Right forelimb (tissue), 1 donor: ENCODE measurements at places on chromosomes 1 and 21.
A peak's percentile ranks its signal among the peaks of the same experiment; 100 is the strongest.

DNA sequence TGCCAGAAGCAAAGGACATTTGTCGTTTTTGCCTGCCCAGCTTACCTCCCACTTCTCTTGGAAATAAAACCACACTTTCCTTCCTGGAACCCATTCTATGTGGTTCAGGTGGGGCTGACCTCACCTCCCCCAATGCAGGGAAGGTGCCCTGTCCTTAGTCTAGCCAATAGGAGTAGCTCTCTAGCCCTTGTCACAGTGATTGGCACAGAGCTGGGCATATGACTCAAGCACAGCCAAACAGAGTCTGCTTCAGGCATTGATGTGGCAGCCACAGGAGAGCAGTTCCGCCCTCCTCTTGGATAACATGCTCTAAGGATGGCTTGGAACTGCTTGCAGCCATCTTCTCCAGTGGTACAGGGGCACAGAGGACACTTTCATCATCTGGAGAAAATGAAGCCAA is 134.0 kb downstream of the LRIG2 start:
- no peak for DNase-seq

- DNase-seq, result peak; percentile 65
Observed at GRCh38 chr1:203463469-203464062, 12.0 kb upstream of the PRELP start.

DNA sequence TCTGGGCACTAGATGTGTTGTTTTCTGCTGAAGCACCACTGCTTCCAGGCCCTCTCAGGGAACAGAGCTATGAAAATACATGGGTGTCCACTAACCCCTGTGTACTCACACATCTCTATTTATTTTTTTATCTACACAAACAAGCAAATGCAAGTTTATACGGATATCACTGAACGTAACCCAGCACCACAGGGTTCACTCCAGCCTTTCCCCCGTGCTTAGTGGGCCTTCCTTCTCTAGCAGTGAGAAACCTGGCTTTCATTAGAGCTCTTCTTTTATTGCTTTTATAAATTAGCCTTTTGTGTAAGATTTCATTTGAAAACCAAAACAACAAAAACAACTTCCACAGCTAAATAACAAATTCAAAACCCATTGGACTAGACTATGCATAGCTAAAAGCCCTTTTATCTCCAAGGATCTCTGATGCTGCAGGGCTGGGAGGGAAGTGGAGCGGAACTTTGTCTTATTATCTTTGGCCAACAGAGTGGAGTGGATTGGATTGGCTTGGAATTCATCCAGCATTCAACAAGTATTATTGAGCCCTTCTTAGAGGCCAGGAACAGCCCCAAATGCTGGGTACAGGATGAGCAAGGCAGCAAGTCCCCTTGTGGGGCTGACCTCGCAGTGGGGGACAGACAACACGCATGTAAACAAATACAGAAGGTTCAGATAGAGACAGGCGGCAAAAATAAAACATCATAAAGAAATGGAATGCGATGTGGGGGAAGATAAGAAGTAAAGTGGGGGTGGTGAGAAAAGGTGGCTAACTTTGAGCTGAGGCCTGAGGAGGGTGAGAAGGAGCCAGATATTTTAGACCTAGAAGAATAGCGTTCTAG is 371.8 kb upstream of the POU3F1 start:
- no peak for DNase-seq

DNA sequence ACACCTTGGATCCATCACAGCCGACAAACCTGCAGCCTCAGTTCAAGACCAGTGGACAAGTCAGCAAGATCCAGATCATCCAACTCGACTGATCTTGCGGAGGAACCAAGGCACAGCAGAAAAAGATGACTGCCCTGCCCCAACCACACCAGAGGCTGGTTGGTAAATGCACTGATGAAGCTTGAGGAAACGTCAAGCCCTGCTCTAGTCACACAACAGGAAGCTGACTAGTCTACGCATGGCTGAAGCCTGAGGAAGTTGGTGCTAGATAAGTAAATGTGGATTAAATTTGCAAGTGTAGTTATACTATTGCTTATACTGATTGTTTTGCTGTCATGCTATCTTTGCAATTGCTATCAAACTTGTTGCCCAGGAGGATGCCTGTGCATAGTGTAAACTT is 89.0 kb downstream of the LIPI start:
- no peak for DNase-seq

GRCh38 chr1:41243079-41243385 is 926 bp upstream of the SCMH1 start:
- no peak for DNase-seq

GRCh38 chr1:42168763-42169162 is 4.2 kb upstream of the GUCA2A start:
- DNase-seq, result no peak

DNA sequence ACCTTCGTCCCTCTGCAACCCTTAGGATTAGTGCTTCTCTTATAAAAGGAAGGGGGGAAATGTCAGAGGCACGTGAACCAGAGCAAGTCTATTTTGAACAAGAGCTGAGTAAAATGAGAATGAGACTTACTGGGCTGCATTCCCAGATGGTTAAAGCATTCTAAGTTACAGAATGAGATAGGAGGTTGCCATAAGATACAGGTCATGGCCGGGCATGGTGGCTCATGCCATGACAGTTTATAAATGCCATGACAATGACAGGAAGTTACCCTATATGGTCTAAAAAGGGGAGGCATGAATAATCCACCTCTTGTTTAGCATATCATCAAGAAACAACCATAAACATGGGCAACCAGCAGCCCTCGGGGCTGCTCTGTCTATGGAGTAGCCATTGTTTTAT is 2.5 kb upstream of the AQP10 start:
- no peak for DNase-seq

DNA sequence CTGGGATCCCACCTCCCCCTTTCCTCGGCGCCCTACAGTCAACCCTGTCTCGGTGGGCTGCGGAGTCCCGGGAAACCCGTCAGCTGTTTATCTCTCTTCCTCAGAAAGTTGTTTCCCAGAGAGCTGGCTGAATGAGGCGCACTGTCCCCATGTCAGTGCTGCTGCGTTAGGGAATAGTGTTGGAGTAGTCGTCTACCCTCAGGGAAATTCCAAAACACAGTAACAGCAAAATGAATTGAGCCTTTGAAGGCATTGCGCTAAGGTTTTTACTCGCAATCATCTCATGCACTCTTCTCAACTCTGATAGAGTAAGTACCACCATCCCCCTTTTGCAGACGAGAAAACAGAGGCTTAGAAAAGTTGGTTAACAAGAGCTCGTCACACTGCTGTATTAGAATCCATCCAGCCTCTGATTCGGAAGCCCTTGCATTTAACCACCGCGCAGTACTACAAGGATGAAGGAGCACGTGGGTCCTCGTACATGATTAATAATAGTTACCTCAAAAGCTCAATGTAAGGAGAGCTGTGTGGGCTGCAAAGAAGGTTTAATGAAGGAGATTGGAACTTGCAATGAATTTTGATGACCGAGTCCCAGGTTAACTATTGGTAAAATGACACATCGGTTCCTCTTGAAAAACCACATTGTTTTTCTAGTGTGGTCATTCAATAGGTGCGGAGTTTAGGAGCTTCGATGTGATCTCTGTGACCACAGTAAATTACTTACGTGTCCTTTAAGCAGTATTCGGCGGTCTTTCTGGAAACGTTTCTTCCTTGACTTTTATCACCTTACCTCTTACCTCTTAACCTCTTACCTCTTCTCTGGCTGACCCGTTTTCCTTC is 788 bp upstream of the EDEM3 start:
- DNase-seq, result no peak
